ENCODE measurements at places on chromosomes 12 and 14. TPM values are rescaled to one million over a fixed set of nuclear protein-coding genes. Genes with fewer than 3 reads are reported as not detected.
A peak's percentile ranks its signal among the peaks of the same experiment; 100 is the strongest.

DNA sequence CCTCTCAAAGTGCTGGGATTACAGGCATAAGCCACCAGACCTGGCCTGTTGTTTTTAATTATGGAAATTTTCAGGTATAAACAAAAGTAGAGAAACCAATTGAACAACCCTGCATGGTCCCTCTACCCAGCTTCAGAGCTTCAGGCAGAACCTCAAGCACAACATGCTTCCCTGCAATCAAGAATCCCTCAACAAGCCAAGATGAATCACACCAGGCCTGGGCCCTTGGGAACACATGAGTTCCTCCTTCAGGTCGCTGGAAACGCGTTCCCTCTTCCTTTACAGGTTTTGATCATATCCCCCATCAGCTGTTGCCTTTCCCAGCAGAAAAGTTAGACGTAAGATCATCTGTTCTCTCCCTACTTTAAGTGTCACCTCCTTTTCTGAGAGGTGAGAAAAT lies 20.5 kb upstream of the CORO1C start:
- DNase-seq, result peak; percentile 63

DNA sequence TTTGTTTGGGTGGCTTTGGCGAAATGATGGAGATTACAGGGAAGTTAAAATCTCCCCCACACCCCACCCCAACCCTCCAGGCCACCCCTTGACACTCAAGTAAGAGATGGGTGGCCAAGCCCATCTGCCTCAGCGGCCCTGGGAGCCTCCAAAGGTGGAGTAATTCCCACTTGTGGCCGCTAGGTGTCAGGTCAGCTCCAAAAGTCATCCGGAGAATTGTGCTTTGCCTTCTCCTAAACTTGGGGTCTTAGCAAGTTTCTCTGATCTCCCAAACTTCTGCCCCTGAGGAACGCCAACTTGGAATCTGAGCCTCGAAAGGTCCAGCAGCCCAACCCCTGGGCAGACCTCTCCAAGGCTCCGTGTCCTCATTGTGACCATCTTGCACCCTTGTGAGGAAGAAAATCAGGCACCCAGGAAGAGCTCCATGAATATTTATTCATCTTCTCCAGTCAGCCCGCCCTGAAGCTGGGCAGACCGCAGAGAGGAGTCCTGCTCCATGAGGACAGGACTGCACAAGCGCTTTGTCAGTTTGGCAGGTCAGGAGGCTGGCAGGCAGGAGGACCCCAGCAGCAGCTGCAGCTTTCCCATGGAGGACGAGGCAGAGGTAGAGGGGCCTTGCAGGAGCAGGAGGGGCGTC lies 46.7 kb downstream of the LRRC74A start:
- DNase-seq, result peak; percentile 63

- DNase-seq, result no peak
Measured at GRCh38 chr14:24329073-24329663, 5.7 kb downstream of the ADCY4 start.

The ACOT4 gene
- polyA plus RNA-seq, result 1.3 TPM

The DEGS2 gene
- not detected for polyA plus RNA-seq

All from GM23248 (cell line).